Keratinocyte (primary cell): ENCODE measurements at places on chromosomes 7 and 10.
A peak's percentile ranks its signal among the peaks of the same experiment; 100 is the strongest.

GRCh38 chr7:35874886-35875285, 74.0 kb downstream of the SEPTIN7 start:
- H3K4me1 ChIP-seq, result peaks cover 3% of the 10 kb centered on the region
- H3K27me3 ChIP-seq, result no peaks in the 10 kb centered on the region
- no peak overlapping the region for H3K4me3 ChIP-seq
- no peak for DNase-seq
- no peaks in the 10 kb centered on the region for H3K36me3 ChIP-seq
- no peak overlapping the region for H3K27ac ChIP-seq

- no peak for DNase-seq
- H3K4me3 ChIP-seq, result no peak overlapping the region
- no peaks in the 10 kb centered on the region for H3K36me3 ChIP-seq
- no peaks in the 10 kb centered on the region for H3K4me1 ChIP-seq
- no peak overlapping the region for H3K27ac ChIP-seq
- no peaks in the 10 kb centered on the region for H3K27me3 ChIP-seq
Measured at GRCh38 chr7:52955522-52955921, 79.9 kb upstream of the POM121L12 start.

DNA sequence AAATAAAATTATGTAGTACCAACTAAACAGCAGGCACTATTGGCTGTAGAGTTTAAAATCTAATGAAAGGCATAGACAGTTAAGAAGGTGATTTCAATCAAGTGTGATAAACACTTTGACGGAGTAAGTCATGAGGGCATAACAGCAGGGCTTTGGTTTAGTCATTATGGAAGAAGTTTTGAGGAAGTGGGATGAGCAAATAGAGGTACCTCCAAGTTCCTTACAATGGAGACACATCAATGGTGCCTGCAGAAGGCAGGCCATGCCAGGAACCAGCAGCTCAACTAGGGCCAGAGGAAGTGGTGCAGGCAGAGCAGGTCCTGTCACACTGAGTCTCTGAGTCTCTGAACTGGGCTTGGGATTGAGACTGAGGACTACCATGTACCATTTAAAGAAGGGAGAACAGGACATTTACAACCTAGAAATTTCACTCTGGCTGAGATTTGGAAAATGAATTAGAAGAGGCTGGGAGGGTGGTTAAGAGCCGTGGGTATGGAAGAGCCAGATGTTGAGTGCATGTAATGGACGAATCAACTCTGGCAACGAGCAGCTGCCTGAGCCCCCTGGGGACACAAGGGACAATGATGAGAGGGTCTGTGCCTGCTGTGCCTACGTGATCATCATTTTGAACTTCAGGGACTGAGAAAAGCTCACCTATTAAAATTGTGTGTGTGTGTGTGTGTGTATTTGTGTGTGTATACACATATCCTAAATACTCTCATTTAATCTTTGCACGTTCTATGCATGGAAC, 208.7 kb upstream of the POM121L12 start:
- H3K27me3 ChIP-seq, result no peaks in the 10 kb centered on the region
- no peak for DNase-seq
- H3K4me3 ChIP-seq, result no peak overlapping the region
- no peak overlapping the region for H3K27ac ChIP-seq

GRCh38 chr10:46253076-46254006, 33.5 kb upstream of the ANTXRL start:
- no peak overlapping the region for H3K27ac ChIP-seq
- no peak for DNase-seq
- no peaks in the 10 kb centered on the region for H3K4me1 ChIP-seq
- no peak overlapping the region for H3K4me3 ChIP-seq
- no peaks in the 10 kb centered on the region for H3K36me3 ChIP-seq
- H3K27me3 ChIP-seq, result peaks cover 12% of the 10 kb centered on the region

DNA sequence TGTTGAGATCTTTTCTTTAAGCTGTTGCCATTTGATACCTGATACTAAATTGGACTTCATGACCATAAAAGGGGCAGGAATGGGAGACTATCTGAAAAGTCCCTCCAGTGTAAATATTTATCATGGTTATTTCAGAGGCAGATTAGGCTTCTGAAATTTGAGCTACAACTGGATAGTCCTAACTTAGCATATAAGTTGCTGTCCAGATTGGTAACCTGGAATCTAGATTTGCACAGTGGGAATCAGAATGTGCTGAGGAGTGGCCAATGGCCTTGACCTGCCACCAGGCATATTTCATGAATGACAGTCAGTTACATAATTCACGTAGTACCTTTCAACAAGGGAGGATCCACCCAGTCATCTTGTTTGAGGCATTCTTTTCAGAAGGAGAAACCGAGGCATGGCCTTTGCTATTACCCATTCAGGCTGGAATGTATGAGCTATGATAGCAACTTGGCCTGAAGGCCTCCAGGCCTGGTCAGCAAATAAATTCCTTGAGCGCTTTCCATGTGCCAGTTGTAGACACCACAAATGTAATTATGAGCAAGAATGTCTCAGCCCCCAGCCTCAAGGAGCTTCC, 80.0 kb downstream of the EEPD1 start:
- H3K27me3 ChIP-seq, result no peaks in the 10 kb centered on the region
- no peak overlapping the region for H3K27ac ChIP-seq
- H3K4me1 ChIP-seq, result no peaks in the 10 kb centered on the region
- no peak for DNase-seq
- no peaks in the 10 kb centered on the region for H3K36me3 ChIP-seq
- H3K4me3 ChIP-seq, result no peak overlapping the region

GRCh38 chr10:3554121-3554522, 230.9 kb downstream of the KLF6 start:
- H3K4me3 ChIP-seq, result no peak overlapping the region
- no peaks in the 10 kb centered on the region for H3K36me3 ChIP-seq
- no peak for DNase-seq
- no peak overlapping the region for H3K27ac ChIP-seq
- no peaks in the 10 kb centered on the region for H3K4me1 ChIP-seq

- H3K36me3 ChIP-seq, result no peaks in the 10 kb centered on the region
- no peaks in the 10 kb centered on the region for H3K4me1 ChIP-seq
- no peak for DNase-seq
- H3K4me3 ChIP-seq, result no peak overlapping the region
Measured at GRCh38 chr7:10643545-10643944, 330.1 kb upstream of the PHF14 start.

GRCh38 chr10:132186488-132187429, at the start of gene DPYSL4:
Gene DPYSL4, plus strand, starts transcription at chr10:132186948. Its CDS starts 116 bp downstream, at chr10:132187064.
- H3K36me3 ChIP-seq, result no peaks in the 10 kb centered on the region
- no peak within 1 kb of the TSS for H3K27ac ChIP-seq
- no peak for DNase-seq
- no peaks in the 10 kb centered on the region for H3K4me1 ChIP-seq
- peak within 1 kb of the TSS; percentile 45 for H3K4me3 ChIP-seq
- peaks cover 52% of the 10 kb centered on the region for H3K27me3 ChIP-seq

DNA sequence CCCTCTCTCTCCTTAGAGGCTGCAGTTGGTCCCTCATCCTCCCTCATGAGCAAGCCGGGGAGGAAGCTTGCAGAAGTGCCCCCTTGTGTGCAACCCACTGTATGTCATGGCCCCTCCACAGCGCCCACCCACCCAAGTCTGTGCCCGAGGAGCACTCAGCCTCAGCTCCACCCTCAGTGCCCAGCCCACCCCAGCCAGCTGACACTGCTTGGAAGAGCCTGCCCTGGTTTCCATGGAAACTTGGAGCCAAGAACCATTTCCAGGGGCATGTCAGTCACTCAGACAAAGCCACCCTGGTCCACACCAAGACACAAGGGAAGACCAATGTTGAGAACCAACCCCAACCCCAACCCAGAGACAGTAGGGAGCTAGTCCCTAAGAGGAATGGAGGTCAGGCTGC, 79.5 kb downstream of the PAX2 start:
- peaks cover 69% of the 10 kb centered on the region for H3K27me3 ChIP-seq
- no peak for DNase-seq
- no peaks in the 10 kb centered on the region for H3K36me3 ChIP-seq
- H3K4me1 ChIP-seq, result peaks cover 6% of the 10 kb centered on the region
